ENCODE measurements at places on chromosomes 2 and 18.

DNA sequence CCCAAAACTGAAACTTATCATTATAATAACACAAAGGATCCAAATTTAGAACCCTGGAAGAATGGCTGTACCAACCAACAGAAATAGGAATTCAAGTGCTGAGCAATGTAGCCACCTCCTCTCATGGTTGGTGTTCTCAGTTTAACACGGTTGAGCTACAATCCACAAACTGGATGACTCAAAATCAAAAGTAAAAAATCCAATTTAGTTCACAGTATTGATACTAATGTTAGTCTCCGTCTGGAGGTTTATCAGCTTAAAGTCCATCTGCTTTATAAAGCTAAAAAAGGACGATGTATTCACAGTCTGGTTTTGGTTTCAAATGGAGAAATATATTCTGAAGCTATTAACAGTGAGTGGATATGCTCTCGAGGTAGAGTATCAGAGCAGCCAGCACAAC is 40.5 kb downstream of the CNTNAP5 start:
- no peak for DNase-seq

- DNase-seq: no peak
Observed at GRCh38 chr2:73703675-73704074, 33.5 kb downstream of the TPRKB start.

- no peak for DNase-seq
Observed at GRCh38 chr2:215653344-215654030, 217.6 kb upstream of the FN1 start.

DNA sequence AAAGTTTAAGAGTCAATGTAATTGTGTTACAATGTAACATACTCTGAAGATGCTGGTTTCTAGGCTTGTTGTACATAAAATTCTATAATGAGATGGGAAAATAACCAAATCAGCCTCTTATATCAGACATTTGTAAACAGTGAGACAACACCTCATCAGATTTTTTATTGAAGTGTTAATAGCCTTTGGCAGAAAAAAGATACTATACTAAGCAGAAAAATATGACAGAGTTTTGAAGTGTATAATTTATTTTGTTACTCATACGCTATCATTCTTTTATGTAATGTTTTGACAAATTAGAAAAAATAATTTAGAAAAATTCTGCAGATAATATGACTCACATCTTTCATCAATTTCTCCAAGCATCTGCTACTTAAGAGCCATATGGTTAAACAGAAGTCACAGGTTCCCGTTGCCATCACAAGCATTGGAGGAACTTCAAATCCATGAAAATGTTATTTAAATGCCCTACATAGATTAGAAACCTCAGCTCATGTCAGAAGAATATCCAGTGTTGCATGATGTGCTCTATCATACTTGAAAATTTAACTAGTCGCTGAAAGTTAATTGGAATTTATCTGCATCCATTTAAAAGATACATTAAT is 535.4 kb downstream of the LRP1B start:
- DNase-seq: no peak

DNA sequence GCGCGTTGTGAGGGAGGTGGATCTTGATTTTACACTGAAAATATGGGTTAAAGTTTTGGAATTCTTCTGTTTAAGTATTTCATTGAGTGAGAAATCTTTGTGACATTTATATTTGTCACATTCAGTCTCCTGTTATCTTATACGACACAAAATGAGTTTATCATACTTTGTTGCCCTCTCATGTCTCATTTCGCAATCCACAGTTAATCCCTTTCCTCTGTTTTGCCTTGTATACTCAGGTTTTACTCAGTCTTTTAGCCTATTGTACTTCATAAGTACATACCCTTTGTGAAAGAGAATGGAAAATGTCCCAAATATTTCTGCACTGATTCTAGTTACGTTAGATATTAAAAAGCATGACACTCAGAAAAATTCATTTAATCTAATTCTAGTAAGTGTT is 142.7 kb downstream of the ATP9B start:
- DNase-seq: no peak

- no peak for DNase-seq
Observed at GRCh38 chr2:136215908-136216472, 98.0 kb upstream of the CXCR4 start.

GRCh38 chr18:48948112-48949049 is 2.4 kb downstream of the SMAD7 start:
- no peak for DNase-seq

DNA sequence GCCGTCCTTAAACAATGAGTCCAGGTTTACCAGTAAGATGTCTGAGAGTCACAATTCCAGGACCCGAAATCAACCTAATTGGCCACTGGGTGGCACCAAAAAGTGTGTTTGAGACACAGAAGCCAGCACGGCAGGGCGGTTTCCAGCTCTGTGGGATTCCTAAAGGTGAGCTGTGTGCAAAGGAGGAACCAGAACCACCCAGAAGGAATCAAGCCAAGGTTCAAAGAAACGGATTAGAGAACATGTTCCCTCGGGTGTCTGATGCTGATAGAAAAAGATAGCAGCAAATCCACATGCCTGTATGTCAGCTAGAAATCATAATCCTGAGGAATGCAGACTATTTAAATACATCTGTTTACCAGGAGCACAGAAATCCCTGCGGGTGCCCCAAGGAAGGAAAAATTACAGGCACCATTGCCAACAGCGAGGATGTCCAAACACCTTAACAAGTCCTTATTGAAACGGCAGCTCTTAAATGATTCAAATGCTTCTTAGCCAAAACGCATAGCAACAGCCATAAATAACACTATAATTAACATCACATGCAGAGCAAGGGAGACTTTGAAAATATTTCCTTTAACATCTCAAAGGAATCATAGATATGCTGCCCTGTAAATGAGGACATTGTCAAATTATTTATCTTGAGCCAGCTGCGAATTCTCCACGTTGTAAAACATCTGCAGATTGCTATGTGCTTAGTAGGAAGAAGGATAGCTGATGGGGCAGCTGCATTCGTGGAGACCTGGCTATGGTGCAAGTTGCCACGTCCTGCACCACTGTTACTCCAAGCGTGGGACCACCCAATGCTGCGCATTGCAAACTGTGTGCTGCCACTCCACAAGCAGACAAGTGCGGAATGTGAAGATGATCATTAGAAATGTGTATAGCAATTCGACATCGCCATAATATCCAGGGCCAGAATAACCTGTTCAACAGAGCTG is 318.7 kb upstream of the NCKAP5 start:
- DNase-seq: peak; percentile 75

- no peak for DNase-seq
Observed at GRCh38 chr2:159053161-159054031, 85.0 kb downstream of the TANC1 start.

GRCh38 chr2:236776695-236777251 is 207.1 kb downstream of the ACKR3 start:
- DNase-seq: no peak

GRCh38 chr2:8139668-8140200 is 542.1 kb upstream of the ID2 start:
- no peak for DNase-seq

GRCh38 chr2:218186355-218186766 is 19.6 kb upstream of the CXCR1 start:
- peak; percentile 39 for DNase-seq

DNA sequence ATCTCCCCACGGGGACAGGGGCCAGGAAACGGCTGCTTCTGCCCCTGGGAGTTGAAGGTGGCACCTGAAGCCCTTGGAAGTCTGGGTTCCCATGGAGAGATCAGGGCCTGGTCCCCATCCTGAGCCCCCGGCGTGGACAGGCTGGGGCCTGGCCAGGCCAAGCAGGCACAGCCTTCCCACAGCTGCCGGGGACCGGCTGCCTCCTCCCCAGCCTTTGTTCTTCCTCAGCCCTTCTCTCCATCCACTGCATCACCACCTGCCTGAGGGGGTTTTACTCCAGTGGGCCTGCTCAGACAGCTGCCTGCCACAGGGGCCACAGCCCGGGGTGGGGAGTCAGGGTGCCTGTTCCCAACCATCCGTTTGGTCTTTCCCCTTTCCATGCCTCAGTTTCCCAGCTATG is 187.7 kb downstream of the INHBB start:
- no peak for DNase-seq

GRCh38 chr2:30374380-30374779 is 72.7 kb upstream of the LCLAT1 start:
- no peak for DNase-seq

- DNase-seq: no peak
Observed at GRCh38 chr2:19098467-19099160, 259.8 kb downstream of the OSR1 start.

DNA sequence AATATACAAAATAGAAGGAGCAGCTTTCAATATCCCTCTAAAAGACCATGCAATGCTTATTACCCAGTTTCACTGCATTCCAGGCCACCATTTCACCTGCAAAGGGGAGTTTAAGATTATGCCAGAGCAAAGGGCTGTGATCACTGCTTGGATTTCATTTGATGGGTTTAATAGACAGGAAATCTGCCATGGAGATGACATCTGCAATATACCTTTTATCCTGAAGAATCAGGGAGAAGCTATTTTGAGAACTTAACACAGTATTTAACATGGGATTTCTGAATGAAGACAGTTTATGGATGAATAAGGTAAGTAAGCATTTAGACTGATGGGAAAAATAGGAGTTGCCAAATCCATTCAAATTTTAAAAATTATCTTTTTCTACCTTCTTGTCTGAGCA is 303.0 kb upstream of the SLC8A1 start:
- no peak for DNase-seq

- no peak for DNase-seq
Observed at GRCh38 chr2:135182190-135182589, 130.1 kb downstream of the RAB3GAP1 start.

- DNase-seq: no peak
Observed at GRCh38 chr2:223109341-223109740, 57.4 kb downstream of the KCNE4 start.

DNA sequence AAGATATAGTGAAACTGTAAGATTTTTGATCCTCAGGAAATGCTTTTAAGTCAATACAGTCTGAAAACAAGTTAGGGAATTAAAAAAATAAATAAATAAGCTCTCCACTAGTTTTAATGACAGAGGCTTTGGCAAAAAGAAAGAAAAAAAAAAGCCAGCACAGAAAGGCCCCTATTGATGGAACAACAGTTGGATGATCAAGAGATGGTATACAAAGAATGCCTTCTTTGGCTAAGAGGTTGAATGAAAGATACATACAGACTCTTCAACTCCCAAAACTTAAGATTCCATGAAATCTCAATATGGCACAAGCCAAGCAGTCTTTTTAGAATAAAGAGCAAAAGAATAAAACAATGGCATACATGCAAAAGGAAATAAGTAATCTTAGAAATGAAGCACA is 64.0 kb upstream of the GALNT5 start:
- DNase-seq: no peak

- DNase-seq: no peak
Observed at GRCh38 chr2:229815342-229815741, 101.0 kb upstream of the DNER start.

DNA sequence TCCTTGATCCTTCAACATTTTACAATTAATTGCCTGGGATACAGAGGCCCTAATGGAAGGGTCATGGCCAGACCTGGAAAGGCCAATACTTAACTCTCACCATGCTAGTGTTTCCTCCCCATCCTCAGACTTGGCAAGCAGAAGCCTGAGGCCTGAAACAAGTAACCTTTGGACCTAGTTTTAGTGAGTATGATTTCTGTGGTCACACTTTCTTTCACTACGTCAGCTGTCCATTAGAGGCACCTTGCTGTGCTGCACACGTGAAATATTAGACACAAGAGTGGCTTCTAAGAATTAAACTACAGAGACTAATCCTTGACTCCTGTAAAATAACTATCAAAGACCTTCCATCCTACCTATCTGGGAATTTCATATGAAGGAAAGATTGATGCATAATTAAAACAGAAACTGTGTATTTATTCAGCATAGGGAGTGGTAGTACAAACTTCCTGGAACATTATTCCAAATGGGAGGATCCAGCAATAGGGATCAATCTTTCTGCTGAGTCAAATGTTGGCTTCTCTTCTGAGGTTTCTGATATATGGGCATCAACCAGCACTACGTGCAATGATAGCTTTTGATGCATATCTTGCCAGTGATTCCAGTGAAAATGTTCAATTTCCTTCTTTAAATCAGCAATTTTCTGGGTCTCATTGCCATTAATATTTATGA is 249.7 kb downstream of the IKZF2 start:
- DNase-seq: no peak

GRCh38 chr2:7593360-7593759 is 676.1 kb downstream of the RNF144A start:
- no peak for DNase-seq

DNA sequence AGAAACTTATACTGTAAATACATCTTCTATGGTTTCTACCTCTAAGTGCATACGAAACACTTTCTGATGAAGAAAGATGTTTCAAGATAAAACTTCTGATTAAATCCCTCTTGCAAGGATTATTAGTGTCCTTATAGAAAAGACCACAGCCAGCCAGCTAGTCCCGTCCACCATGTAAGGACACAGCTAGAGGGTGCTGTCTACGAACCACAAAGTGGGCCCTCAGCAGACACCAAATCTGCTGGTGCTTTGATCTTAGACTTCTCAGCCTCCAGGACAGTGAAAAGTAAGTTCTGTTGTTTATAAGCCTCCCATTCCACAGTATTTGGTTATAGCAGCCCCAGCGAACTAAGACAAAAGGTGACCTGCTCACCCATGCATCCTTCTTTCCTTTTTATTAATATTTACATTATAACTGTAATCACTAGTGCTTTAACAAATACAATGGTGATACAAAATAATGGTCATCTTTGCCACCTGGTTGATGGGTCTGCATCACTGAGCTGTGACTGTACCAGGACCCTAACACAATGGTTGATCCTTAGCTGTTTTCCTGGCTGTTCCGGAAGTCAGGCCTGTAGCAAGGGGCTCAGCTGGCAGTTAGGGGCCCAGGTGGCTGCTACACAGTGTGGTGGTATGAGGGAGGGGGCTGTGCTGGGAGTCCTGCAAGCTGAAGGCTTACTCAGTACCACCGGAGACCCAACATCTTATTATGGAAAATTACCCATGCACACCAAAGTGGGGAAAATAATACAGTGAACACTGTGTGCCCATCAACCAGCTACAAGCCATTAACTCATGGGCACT is 108.5 kb upstream of the SMAD7 start:
- DNase-seq: no peak

DNA sequence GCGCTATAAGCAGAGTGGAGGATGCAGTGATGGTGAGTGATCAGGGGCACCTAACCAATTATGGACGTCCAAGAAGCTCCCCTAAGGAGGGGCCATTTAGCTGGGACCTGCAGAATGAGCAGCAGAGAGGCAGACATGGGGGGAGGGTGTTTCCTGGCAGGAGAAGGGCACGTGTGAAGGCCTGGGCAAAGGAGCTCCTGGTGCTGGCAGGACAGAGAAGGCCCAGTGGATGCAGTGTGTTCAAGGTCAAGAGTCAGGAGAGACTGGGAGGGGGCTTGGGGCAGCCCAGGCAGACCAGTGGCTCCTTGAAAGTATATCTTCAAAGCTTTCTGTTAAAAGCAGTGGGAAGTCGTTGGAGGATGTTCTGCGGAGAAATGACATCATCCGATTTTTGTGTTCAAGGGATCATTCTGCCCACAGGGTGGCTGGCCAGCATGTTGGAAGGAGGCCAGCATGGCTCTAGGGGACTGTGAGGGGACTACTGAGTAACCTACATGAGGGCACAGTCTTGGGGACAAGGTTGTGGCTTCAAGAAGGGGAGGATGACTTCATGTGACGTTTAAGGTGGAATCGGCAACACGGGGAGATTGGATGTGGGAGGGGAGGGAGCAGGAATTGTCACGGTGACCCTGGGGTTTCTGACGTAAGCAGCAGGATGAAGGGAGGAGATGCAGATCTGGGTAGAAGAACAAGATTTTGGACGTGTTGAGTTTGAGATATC is 9.0 kb upstream of the CIB4 start:
- DNase-seq: no peak

- no peak for DNase-seq
Observed at GRCh38 chr2:129915303-129915840, 64.1 kb upstream of the RAB6C start.

Measured in iPS DF 6.9 (cell line).